ENCODE measurements at places on chromosomes 2 and 18.

DNA sequence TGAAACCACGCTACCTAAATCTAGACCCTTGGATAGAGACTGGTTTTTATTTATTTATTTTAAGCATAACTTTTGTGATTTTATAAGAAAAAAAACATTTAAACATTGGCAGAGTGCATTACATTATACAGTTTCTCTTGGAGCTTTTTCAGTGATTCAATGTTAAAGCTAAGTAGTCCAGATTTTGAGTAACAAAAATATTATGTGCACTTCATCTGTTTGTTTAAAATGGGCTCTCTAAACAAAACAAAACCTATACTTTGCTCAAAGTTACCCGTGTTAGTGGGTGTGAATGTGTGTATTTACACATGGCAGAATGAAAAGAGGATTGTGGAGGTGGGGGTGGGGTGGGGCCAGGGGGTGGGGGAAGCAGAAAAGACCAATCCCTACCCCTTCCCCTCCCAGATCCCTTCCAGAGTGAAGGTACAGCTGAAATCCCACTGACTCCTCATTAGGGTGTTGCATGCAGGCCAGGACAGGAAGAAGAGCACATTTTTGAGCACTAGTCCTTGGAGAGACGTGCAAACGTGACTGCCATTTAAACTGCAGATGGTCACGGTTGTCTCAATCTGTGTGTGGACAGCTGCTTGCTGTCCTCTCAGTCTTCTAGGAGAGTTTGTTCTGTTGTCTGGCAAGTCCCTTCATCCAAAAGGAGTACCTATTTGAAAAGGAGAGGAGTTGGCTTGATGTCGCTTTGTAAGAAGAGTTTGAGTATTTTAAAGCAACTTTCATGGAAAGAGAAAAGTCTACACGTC is 303.0 kb downstream of the ICOS start:
- H3K4me3 ChIP-seq, result no peak overlapping the region
- H3K27ac ChIP-seq, result no peak overlapping the region
- H3K4me1 ChIP-seq, result no peaks in the 10 kb centered on the region
- no peaks in the 10 kb centered on the region for H3K27me3 ChIP-seq

GRCh38 chr2:216379977-216380376 is 7.7 kb upstream of the MARCHF4 start:
- no peak overlapping the region for H3K4me3 ChIP-seq
- H3K4me1 ChIP-seq, result no peaks in the 10 kb centered on the region
- peaks cover 40% of the 10 kb centered on the region for H3K27me3 ChIP-seq
- no peaks in the 10 kb centered on the region for H3K36me3 ChIP-seq
- no peak overlapping the region for H3K27ac ChIP-seq

- H3K27ac ChIP-seq, result no peak overlapping the region
- H3K4me1 ChIP-seq, result no peaks in the 10 kb centered on the region
- peaks cover 10% of the 10 kb centered on the region for H3K36me3 ChIP-seq
- H3K4me3 ChIP-seq, result no peak overlapping the region
Measured at GRCh38 chr2:186641807-186642321, 52.0 kb upstream of the FAM171B start.

DNA sequence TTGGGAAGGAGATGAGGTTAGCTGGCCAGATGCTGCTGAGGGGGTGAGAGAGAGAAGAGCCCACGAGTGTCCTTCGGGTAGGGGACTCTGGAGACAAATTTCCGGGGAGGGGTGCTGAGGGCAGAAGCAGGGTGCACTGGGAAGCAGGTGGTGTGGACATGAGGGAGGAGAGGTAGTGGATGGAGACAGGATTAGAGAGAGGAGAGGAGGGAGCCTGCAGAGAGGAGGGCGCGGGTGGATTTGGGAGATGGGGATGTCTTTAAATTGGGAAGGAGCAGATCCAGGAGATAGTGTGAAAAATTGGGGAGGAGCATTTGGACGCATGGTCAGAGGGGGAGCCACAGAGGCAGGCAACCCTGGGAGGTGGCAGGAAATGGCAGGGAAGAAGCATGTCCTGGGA is 154.7 kb downstream of the DYSF start:
- H3K4me1 ChIP-seq, result peaks cover 17% of the 10 kb centered on the region
- no peak overlapping the region for H3K4me3 ChIP-seq
- DNase-seq, result no peak
- no peaks in the 10 kb centered on the region for H3K36me3 ChIP-seq
- H3K27me3 ChIP-seq, result peaks cover 28% of the 10 kb centered on the region
